ENCODE measurements at places on chromosomes 12 and 14. TPM values are rescaled to one million over a fixed set of nuclear protein-coding genes. Genes with fewer than 3 reads are reported as not detected.

GRCh38 chr14:77151918-77152588 lies 10.5 kb upstream of the ZDHHC22 start:
- DNase-seq, result no peak

GRCh38 chr12:26273811-26274210 lies 78.4 kb downstream of the SSPN start:
- no peak for DNase-seq

DNA sequence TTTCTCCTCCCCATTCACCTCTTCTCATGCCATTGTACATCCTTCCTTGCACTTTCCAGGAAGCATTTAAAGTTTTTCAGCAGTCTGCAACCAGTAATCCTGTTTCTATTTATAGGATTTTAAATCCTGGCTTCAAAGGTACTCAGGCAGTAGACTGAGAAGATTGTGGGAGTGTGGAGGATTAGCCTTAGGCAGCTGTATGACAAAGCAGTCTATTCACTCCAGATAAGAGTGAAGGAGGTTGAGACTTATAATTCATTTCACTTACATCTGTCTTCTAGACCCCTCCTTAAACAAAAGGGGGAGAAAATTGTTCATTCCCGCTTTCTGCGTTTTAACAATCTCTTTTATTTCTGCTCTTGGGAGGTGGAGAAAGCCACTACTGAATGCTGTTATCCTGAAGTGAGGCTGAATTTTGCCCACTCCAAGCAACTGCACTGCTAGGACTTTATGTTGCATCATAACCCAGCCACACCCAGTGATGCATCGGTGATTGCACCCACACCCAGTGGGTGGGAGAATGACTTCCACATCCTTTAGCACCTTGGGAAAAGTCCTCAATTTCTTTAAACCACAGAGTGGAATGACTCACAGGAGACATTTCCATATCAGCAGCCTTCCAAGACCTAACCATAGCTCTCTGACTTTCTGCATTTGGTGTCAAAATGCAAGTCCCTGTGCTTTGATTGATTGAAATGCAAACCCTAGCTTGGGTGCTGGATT lies 382.5 kb upstream of the ATP2B1 start:
- peak; percentile 68 for DNase-seq

DNA sequence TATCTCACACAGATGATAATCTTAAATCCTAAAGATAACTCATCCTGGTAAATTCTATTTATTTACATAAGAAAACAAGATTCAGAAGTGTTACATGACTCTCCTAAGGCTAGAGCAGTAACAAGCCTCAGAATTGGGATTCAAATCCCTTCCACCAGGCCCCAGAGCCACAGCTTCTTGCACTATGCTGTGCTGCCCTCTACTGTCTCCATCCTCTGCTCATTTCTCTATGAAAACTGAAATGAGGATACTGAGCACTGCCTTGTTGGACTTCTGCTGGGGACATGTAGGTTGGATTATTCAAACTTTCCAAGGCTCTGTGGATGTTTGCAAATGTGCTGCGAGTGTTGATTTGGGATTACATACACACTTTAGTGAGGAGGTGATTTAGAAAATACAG lies 23.5 kb upstream of the C12orf50 start:
- no peak for DNase-seq

GRCh38 chr12:86513226-86513625 lies 257.0 kb upstream of the MGAT4C start:
- DNase-seq, result no peak

GRCh38 chr14:89794096-89794495 lies 160.4 kb downstream of the EFCAB11 start:
- DNase-seq, result no peak

DNA sequence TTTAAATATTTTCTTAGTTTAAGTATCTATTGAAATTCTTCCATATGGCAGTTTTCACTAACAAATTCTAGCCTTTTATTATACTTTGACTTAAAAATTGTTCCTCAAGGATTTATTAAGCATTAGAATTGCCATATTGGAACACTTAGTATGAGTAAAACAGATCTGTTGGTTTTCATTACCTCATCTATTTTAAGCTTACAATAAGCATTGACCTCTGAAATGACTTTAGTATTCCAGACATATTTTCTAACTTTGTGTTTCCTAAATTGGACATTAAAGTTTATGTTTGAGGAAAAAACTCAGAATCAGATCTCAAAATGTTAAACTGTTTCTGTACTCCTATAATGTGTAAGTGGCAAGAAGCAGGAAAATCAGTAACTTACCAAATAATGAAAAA lies 48.4 kb downstream of the CSRP2 start:
- no peak for DNase-seq

DNA sequence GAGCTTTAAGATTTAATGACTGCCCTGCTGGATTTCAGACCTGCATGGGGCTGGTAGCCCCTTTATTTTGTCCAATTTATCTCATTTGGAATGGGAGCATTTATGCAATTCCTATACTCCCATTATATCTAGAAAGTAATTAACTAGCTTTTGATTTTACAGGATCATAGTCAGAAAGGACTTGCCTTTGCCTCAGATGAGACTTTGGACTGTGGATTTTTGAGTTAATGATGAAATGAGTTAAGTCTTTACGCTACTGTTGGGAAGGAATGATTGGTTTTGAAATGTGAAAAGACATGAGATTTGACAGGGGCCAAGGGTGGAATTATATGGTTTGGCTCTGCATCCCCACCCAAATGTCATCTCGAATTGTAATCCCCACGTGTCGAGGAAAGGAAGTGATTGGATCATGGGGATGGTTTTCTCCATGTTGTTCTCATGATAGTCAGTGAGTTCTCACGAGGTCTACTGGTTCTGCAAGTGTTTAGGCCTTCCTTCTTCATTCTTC lies 213.1 kb upstream of the DCN start:
- no peak for DNase-seq

DNA sequence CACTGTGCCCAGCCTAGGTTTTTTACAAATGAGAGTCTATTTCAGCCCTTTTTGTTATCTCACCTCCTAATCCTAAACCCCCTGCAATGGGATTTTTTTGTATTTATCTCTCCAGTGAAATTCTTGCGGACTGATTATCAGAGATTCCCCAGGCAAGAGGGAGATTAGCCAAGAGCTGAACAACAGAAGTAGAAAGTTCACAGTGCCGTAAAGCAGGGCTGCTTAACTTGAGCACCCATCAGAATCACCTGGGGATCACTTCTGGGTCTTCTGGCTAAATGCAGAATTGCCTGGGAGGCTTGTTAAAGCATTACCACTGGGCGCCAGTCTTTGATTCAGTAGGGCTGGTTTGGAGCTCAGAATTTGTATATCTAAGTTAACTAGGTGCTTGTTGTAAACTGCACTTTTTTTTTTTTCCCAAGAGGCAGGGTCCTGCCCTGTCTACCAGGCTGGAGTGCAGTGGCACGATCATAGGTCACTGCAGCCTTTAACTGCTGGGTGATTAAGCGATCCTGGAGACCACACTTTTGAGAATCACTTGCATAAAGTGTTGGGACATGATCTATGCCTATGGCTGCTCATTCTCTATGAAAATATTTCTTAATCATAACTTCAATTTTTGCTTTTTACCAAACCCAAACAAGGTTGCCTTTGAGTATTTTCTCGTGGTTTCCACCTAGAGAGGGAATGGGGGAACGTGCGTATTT lies 1.1 kb upstream of the DPPA3 start:
- DNase-seq, result no peak

DNA sequence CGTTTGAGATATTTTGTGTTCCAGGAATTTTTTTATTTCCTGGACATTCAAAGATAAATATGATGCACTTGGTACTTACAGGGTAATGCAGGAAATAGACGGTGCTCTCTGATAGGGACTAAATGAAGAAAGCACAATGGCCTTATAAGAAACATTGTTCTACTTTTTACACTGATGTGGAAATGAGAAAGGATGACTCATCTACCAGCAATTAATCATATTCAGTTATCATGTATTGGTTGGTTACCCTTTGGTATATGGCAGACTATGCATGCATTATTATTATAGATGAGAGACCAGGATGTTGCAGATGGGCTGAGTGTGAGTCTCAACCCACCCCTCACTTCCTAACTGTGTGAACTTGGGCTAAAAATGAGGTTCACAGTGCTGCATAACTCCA lies 222.2 kb downstream of the FLRT2 start:
- no peak for DNase-seq

Gene CLEC9A
- 0.47 TPM for total RNA-seq

Gene NDRG2
- 156 TPM for total RNA-seq

Gene EIF4B
- total RNA-seq, result 345 TPM

Gene CCDC197
- not detected for total RNA-seq

Gene CCDC88C
- 30.1 TPM for total RNA-seq

Gene C12orf42
- 0.34 TPM for total RNA-seq

Gene AJUBA
- 2.3 TPM for total RNA-seq

Gene SNW1
- total RNA-seq, result 63.3 TPM
